ENCODE measurements at places on chromosomes 7 and 10. TPM values are rescaled to one million over a fixed set of nuclear protein-coding genes. Genes with fewer than 3 reads are reported as not detected.

LRRC4 gene
- under 0.01 TPM for total RNA-seq

CACNA2D1 gene
- total RNA-seq: 7.0 TPM

ZNF804B gene
- total RNA-seq: not detected

NPC1L1 gene
- not detected for total RNA-seq

NEURL1 gene
- total RNA-seq: 1.1 TPM

PDZD7 gene
- total RNA-seq: 2.7 TPM

MMRN2 gene
- 11.5 TPM for total RNA-seq

BHLHA15 gene
- 3.2 TPM for total RNA-seq

VWA2 gene
- total RNA-seq: 0.14 TPM

Data from mammary epithelial cell (primary cell).